NCI-H1417 treated with DMSO at 0.1 percent for 48 hours (cell line): ENCODE measurements at places on chromosomes 12 and 14.

- no peak for DNase-seq
These were observed 11.6 kb downstream of the SETD3 start for GRCh38 chr14:99468836-99469592.

DNA sequence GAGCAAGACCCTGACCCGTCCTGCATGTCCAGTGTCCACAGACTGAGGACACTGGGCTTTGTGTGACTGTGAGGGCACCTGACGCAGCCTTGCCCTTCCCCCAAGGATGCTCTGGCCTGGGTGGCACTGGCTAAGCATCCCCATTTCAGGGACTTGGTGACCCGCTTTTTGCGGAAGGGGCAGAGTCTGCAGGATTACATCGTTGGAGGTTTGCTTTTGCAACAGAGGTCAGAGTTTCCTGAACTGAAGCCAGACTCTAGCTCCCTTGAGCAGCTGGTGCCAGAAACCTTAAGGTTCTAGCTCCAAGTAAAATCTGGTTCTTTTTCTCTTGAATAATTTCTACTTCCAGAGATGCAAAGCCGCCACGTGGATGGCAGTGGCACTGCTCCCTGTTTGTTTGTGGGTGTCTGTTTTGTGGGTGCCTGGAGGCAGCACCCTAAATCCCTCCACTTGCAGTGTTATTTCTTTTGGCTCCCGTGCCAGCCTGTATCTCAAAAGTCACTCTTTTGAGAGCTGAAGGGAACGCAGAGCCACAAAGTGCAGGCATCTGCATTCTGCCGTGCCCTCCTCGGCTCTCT lies 184.7 kb downstream of the TSPAN9 start:
- DNase-seq, result no peak

GRCh38 chr14:20469890-20470602 lies 840 bp downstream of the PNP start:
- no peak for DNase-seq

DNA sequence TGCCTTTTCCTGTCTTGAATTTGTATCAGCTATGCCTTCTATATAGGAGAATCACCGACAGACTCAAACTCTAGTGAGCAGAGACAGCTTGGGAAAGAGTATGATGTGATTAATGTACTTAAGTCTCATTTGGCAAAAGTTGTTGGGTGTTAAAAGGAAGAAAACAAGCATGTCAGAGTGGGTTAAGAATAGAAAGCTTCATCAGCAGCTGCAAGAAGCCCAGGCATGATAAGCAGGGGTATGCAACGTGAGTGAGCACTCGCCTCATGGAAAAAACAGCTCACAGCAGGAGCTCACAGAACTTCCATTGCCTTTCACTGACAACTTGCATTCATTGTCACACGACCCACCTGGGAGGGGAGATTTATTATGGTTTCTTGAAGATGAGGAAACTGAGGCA lies 35.9 kb upstream of the WNK1 start:
- DNase-seq, result no peak

GRCh38 chr12:65776994-65777393 lies 47.3 kb upstream of the HMGA2 start:
- DNase-seq, result no peak

GRCh38 chr12:114671066-114671442 lies 12.9 kb downstream of the TBX3 start:
- no peak for DNase-seq

GRCh38 chr12:70637303-70638085 lies at the start of gene PTPRB:
PTPRB (minus strand) TSS chr12:70637429; CDS start chr12:70637395, 34 bp downstream.
- DNase-seq, result no peak

DNA sequence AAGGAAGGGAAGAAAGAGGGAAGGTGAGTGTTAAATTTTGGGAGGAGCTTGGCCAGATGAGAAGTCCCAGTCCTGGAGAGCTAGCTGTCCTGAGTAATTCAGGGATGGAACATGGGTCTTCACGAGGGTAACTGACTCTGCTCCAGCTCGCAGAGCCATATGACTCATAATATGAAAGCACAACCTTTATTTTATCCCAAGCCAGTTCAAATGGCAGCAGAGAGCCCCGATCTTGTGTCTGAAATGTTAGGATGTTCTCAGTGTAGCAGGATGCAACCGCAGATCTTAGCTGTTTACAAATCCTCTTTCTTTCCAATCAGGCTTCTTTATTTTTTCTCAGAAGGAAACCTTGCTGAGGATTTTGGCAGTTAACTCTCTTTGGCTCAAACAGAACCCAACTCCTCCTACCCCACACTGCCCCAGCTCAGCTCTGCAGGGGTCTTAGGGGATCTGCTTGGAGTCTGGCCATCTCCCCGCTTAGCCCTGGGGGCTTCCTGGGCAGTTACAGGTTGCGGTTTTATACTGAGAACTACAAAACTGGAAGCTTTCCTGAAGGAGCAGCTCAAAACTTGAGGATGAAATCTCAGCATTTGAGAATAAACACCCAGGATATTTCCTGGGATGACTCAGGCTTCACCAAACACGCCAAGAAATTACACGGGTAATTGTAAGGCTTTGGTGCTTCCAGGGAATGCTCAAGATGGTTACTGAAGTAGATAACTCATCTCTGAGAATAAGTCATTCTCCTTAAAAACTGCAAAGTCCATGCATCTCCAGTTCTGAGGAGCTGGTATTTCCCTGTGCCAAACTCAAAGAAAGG lies 92.5 kb downstream of the VCPKMT start:
- no peak for DNase-seq

DNA sequence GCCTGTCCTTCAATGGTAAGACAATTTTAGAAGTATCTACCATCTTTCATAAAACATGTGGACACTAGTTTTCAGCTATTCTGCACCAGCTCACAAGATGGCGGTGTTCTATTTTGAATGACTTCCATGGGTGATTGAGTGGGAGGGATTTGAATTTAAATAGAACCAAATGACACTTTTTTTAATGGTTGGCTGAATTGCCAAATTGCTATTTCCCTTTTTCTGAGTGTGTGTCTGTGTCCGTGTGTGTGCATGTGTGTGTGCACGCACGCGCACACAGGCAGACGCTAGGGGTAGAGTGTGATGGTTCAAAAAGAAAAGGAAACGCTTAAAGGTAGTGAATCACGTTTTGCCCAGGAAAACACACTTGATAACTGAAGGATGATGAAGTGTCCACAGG lies 362.6 kb downstream of the DAD1 start:
- DNase-seq, result no peak

DNA sequence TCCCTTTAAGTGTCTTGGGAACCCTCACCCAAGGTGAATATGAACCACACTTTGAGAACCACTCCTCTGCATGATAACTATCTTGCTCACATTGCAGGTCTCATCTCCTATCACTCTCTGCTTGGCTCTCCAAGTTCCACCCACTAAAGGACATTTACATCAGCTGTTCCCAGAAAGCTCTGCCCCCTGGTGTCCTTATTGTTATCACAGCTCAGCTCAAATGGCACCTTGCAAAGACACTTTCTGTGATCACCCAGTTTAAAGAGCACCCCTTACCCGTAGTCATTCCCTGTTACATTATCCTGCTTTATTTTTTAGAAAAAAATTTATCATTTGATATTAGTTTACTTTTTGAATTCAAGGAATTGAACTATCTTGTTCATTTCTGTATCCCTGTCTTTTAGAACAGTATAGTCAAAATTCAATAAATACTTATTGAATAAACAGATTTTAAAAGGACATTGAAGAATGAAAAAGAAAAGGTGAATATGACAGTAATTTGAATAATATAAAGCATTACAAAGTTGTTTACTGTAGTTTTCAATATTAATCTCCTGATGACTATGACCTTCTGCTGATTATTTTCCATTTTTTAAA lies 20.5 kb upstream of the GUCY2C start:
- DNase-seq, result no peak

DNA sequence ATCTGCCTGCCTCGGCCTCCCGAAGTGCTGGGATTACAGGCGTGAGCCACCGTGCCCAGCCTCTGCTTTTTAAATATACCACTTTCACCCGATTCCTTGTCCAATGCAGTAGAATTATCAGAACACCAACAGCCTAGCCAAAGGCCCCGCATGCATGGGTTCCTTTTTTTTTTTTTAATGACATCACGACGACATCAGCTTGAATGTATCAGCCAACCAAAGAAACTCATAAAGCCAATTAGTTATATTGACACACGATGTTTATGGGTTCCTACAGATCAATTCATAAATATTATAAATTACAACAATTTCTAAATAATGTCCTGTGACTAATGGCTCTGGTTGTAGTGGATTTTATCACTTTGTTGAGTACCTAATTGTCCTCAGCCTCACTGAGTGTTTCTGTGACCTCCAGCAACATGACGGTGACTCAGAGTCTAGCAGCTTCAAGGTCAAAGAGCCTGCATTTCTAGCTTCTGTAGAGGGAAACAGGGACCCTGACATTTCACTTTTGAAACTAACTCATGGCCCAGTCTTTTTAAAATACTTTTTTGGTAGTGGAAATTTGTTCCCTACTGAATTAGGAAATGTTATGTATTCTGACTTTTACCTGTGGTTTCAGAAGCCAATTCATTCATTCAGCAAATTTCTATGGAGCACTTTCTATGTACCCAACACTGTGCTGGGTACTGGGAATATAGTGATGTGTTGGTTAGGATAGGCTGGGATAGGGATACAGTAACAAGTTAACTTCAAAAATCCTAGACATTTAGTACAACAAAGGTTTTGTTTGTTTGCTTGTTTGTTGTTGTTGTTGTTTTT lies 144.1 kb downstream of the SUDS3 start:
- DNase-seq, result no peak

DNA sequence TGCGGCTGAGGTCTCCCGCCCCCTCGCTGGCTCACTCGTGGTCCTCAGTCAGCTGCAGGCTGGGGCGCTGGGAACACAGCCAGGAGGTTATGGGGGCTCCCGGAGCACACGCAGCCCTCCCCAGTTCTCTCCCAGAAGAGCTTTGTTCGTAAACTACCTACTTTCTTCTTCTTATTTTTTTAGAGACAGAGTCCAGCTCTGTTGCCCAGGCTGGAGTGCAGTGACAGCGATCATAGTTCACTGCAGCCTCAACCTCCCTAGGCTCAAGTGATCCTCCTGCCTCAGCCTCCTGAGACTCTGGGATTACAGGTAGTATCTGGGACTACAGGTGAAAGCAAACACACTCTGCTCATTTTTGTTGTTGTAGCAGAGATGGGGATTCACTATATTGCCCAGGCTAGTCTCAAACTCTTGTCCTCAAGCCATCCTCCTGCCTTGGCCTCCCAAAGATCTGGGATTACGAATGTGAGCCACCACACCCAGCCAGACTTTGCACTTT lies 15.5 kb upstream of the PLA2G1B start:
- no peak for DNase-seq
